ENCODE measurements at places on chromosomes 16 and 17.

GRCh38 chr16:72108353-72109102 is 14.9 kb downstream of the DHX38 start:
- DNase-seq, result no peak

- DNase-seq, result peak; percentile 81
Measured at GRCh38 chr17:47669081-47669480, 19.4 kb downstream of the KPNB1 start.

- no peak for DNase-seq
Measured at GRCh38 chr16:56360117-56361008, 65.0 kb downstream of the AMFR start.

GRCh38 chr17:732067-732901 is at the start of gene TLCD3A:
Gene TLCD3A (plus strand): TSS chr17:732596. CDS start chr17:732648, 52 bp downstream.
- peak; percentile 45 for DNase-seq

DNA sequence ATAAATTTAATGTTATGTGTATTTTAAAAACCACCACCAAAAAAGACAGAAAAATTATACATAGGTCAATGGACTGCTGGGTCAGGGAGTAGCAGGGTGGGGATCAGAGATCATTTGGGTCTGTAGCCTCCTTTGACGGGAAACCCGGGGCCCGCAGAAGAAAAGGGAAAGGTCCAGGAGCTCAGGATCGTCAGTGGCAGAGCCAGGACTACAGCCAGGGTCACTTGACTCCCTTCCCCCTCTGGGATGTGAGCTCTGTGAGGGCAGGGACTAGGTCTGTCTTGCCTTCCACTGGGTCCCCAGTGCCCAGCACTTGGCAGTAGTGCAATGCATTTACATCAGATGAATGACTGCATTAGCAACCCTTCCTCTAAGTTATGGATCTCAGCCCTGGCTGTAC is 62.1 kb downstream of the TOM1L2 start:
- no peak for DNase-seq

DNA sequence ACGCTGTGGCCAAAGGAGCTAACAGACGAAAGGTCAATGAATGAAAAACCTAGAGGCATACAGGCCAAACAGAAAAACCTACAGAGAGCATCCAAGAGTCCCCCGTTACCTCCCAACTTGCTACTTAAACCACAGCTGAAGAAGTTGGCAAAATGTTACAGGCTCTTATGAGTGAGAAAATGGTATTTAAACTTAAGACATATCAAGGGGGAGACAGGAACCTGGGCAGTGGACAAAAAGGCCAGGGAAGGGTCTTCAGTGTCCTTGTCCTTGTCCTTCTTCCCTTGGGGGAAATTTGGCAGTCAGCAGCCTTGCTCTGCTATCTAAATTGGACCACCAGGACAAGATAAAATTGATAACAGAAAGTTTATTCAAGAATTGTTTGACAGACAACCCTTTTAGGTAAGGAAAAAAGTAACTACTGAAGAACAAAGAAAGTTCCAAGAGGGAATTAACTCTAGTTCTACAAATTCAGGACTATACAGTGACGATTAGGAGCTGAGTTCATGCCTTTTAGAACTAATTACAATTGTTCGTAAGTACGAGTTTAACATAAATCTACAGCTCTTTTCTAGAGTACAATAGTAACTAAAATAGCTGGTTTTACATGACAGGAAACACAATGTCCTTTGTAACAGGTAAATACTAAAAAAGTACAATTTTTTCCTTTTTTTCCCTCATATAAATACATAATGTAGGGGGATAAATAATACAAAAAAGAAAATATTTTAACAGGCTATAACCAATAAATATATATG is 3.8 kb upstream of the HOXB2 start:
- no peak for DNase-seq

DNA sequence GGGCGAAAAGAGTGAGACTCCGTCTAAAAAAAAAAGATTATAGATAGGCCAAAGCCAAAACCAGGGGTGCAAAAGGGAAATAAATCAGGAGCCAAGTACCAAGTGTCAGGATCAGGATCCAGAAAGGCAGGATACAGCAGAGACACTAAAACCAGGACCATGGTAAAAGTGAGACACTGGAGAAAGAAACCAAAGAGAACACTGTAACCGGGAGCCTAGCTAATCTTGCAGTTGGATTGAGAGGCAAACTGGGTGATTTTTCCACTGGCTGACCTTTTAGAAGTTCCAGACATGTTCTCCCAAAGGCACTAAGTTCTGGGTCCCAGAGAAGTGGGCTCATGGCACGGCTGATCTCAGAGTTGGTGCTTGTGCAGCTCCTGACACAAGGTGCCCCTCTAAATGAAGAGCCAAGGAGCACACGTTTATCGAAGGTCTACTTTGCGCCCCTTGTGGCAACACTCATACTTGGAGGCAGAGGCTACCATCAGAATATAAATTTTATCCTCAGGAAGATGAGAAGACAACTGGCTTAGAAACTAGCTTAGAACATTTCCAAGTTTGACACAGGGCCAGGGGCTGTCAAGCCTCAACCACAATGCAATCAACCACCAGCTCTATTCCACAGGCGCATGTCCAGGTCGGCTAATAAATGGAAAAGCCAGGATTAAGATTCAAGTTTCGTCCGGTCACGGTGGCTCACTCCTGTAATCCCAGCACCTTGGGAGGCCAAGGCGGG is 27.5 kb upstream of the HELZ start:
- DNase-seq, result peak; percentile 16

DNA sequence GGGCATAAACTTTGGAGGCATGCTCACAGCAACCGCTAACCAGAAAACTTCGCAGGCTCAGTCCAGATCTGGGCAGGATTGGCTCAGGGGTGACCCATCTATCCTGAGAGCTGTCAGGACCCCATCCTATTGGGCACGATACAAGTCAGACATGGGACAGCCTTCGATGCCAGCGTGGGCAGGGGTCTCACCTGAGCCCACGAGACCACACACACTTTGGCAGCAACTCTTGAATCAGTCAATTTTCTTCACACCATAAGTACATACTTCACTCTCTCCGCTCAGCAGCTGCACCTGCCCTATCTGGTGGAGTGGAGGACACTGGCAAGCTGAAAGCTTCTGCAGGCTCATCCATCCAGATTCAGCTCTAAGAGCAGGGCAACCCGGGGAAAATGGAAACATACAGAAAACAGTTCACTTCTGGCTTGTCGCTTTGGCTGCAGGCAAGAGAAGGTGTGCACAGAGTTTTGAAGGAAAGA is 48.3 kb downstream of the ZFHX3 start:
- DNase-seq, result no peak

DNA sequence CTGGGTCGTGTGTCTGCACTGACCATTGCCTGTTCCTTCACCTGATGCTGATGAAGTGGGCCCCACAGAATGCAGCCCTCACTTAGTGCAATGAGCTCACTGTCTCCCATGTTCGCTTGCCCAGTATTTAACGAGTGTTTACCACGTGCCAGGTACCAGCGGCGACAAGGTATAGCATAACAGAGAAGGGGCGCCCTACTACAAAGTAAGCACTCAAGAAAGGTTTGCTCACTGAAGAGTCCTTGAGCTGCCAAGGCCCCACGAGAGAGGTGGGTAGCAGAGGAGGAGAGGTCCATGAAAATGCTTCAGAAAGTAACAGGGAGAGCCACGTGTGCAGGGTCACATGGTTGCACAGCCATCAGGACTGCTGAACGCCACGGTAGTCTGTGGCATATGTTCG is 230.0 kb downstream of the NTN1 start:
- no peak for DNase-seq

GRCh38 chr17:59008737-59009136 is 97.9 kb downstream of the TRIM37 start:
- DNase-seq, result no peak

DNA sequence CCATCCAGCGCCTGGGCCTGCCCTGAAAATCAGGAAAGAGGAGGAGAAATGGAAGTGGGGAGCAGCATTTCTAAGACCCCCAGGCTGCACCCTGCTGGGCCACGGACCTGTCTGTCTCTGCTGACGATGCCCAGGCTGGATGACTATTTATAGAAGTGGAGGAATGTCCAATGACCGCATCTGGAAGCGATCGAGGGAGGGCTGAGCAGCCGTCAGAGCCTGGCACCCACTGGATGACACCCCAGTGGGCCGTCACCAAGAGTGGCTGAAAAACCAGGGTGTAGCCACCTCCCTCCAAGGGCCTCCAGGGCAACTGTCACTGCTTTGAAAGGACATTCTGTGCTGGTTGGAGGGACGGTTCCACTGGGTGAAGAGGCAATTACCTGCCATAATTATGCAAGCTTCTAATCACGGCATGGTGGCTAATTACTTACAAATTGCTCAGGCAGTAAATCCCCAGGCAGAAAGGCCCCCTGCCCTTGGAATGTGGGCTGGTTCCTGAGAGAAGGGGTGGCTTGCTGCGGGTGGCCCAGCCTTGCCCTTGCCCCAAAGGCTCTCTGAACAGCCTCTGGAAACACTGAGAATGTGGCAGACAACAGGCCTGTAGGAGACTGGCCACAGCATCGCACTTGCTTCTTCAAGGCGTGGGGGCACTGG is 332.1 kb downstream of the C16orf95 start:
- DNase-seq, result no peak

DNA sequence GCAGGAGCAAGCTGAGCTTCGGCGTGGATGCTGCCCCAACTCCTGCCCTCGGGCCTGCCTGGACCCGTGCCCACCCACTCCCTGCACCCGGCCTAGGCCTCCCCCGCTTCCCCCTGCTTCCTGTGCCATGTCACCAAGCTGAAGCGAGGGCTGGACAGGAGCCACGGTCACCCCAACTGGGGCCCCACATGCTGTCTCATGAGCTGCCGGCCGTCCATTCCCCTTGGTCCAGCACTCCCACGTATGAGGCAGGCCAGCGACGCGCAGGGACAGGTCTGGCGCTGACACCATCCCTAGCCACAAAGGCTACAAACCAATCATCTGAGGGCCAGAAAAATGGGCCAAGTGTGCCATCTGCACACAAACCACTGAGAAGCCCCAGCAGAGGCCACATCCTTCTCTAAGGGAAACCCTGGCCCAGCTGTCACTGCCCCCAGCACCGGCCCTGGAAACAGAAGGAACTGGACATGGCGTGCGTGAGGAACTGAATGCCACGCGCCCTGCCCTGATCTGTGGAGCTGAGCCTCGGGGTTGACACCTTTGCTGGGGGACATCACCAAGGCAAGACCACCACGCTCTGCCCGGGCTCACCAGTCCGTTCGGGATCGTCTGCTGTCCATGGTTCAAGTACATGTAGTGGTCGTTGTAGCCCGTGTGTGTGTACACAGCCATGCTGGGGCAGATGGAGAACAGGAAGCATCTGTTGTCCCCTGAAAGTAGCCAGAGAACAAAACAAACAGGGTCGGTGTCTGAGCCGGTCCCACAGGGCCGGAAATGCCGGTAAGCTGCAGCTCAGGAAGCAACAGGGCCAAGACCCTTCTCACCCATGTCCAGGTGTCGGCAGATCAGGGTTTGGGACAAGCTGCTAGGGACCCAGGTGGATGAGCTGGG is 22.2 kb downstream of the MEAK7 start:
- no peak for DNase-seq

GRCh38 chr17:36721560-36722120 is 120.3 kb downstream of the MRM1 start:
- DNase-seq, result no peak

- DNase-seq, result no peak
Measured at GRCh38 chr16:68291227-68291626, 19.5 kb downstream of the SLC7A6OS start.

- DNase-seq, result no peak
Measured at GRCh38 chr17:82097919-82098168, 192 bp downstream of the FASN start.

DNA sequence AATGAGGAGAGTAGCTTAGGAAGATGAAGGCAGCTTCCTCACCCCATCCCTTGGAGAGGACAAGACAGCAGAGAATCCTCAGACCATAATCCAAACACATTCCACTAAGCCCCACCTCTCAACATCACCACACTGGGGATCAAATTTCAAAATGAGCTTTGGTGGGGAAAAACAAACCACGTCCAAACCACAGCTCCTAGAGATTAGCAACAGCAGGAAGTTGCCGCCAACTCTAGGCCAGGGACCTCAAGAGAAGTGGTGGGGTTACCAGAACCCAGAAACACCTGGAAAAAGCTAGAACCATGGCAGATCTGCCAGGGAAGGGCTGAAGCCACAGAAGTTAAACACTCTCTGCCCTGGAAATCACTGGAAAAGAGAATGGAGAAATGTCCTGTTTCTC is 571.6 kb downstream of the HS3ST4 start:
- no peak for DNase-seq

DNA sequence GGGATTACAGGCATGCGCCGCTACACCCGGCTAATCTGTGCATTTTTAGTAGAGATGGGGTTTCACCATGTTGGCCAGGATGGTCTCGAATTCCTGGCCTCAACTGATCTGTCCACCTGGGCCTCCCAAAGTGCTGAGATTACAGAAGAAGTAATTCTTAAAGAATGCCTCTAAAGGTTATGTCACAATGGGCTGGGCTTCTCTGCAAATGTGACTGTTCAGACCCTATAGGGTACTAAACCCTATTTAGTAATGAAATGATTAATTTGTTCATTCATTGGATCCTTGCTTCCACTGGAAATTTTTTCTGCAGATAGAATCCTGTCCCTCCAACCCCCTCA is 108.8 kb upstream of the CORO6 start:
- DNase-seq, result no peak

GRCh38 chr16:79009896-79010295 is 590.6 kb downstream of the MAF start:
- DNase-seq, result peak; percentile 28

DNA sequence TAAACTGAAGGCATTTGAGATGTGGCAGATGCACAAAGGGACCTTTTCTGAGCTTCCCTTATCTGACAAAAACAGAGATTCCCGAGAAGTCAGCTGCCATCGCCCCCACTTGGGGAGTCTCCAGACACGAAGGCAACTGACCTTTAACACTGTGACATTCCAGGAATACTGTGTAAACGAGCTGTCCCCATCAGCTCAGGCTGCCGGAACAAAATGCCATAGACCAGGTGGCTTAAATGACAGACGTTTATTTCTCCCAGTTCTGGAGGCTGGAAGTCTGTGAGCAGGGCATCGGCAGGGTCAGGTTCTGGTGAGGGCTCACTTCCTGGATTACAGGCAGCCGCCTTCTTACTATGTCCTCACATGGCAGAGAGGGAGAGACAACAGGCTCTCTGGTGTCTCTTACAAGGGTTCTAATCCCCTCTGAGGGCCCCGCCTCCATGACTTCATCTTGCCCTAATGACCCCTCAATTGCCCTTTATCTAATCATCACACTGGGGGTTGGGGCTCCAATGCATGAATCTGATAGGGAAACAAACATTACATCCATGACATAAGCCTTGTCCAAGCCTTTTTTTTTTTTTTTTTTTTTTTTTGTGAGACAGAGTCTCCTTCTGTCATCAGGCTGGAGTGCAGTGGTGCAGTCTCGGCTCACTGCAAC is 178.5 kb upstream of the RPL38 start:
- no peak for DNase-seq

- no peak for DNase-seq
Measured at GRCh38 chr17:27585153-27585681, 45.8 kb upstream of the LGALS9 start.

DNA sequence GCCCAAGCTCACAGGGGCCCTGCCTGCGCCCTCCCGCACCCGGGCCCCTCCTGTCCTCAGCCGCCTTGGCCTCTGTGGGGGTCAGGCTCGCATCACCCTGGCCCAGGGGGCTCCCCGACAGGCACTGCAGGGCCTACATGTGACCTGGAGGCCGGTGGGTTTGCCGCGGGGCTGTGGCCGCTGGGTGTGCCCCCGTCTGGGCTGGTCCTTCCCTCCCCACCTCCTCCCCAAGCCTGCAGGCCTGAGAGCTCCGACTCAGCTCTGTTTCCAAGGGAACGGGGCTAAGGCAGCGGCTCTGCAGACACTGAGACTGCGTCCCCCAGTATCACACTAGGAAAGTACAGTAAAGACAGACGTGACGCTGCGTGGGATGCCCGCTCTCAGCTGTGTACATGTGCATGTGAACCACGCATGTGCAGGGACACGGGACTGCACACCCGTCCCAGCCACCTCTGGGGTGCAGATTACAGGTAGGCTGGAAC is 16.5 kb upstream of the WDR45B start:
- DNase-seq, result no peak
